ENCODE measurements at places on chromosomes 11 and 22. TPM values are rescaled to one million over a fixed set of nuclear protein-coding genes. Genes with fewer than 3 reads are reported as not detected.

The OR6T1 gene
- total RNA-seq: not detected

The GAL3ST3 gene
- not detected for total RNA-seq

The RFPL1 gene
- not detected for total RNA-seq

GRCh38 chr11:88521799-88522201 is 184.3 kb upstream of the CTSC start:
- DNase-seq: peak; percentile 28

DNA sequence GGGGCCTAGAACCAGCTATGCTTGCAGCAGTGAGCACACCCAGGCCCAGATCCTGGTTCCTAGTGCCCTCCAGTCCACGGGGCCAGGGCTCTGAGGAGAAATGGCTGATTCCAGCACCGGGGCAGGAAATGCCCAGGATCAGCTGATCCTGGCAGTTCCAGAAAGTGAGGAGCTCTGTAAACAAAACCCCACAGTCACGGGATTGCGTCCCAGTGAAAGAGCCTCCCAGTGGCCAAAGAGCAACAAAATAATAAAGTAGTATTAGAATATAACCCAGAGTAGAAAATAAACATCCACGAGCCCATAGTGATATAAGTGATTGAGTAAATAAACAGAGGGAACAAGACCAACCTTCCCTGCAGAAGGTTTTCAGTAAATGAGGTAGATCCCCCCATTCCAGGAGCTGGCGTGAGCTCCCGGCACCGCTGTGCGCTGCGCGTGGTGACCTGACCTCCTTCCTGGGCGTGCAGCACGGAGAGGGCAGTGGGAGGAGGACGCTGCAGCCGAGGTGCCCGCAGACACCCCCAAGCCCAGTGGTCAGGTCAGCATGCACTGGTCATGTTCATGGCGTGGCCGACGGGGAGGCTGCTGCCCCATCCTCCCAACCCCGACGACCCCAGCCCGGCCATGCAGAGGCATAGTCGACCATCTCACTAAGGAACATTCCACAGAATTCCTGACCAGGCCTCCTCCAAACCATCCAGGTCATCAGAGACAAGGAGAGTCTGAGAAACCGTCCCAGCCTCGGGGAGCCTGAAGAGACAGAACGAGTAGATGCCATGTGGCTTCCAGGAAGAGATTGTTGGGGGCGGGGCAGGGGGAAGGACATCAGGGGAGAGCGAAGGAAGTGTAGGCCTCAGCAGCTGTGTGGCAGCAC is 19.8 kb downstream of the PTDSS2 start:
- DNase-seq: peak; percentile 81

DNA sequence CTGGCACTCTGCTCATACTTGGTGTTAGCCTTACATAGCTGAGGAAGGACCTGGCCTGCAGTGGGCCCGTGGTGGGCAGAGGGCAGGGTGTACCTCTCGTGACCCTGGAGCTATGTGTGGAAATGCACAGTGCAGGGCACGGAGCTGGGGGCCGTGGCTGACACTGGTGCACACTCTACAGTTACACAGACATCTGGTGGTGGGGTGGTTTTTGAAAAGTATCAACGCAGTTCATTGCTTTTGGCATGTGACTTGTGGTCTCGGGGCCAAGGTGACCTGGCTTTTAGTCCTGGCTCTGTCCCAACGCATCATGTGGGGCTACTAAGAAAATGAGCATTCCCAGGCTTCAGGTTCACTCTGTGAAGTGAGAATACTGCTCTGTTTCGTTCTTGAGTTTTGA is 553.6 kb downstream of the NTM start:
- DNase-seq: peak; percentile 36
